ENCODE measurements at places on chromosomes 3 and 15.
A peak's percentile ranks its signal among the peaks of the same experiment; 100 is the strongest.

GRCh38 chr3:136343446-136343845, 93.3 kb downstream of the PCCB start:
- DNase-seq, result no peak

DNA sequence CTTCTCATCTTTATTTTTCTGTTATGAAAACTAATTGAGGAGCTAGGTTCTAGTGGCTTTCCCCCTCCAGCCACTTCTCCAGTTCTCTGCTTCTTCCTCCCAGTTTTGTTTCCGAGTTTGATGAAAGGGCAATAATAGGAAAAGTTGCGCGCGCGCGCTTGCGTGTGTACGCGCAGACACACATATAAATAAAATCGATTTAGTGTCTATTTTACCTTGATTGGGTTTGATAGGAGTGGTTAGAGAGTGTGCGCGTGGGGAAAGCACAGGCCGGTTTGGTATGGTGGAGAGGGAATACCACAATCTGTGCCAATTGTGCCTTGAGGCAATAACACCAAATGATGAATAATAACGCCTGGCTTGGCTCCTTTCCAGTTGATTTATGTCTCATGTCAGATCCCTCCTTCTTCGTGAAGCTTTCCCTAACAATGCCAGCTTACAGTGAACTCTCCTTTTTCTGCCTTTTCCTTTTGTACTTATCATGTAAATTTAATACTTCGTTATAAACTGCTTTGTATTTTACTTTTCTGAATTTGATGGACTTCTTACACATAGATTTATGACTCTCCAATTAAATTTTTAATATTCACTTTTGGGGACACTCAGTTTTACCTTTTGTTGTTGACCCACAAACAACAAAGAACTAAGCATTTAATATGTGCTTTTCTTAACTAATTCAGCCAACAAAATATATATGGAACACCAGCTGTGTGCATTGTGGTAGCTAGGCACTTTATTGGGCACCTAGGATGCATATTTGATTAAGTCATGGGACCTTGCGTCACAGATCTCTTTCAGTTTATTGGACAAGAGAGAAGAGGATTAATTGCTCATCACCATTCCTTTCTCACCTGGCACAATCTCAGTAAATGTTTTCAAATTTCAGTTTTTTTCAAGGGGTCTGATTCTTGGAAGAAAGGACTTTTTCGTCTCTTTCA, 1.7 kb downstream of the TIPARP start:
- DNase-seq, result peak; percentile 62

DNA sequence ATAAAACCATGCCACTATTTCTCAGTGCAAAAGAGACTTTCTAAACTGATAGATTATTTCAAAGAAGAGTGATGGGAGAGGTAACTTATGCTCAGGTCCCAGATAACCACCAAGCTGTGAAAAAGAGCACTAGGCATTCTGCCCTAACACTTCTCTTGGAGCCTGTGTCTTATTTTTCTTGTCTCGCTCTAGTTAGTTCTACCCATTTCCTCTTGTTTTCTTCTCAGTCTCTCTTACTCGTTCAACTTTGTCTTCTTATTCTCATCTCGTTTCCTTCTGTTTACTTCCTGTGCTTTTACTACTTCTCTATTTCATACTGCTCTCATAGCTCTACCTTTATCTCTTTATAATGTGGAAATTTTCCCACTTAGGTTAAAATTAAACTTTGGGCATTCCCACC, 91.8 kb upstream of the CGNL1 start:
- DNase-seq, result no peak

DNA sequence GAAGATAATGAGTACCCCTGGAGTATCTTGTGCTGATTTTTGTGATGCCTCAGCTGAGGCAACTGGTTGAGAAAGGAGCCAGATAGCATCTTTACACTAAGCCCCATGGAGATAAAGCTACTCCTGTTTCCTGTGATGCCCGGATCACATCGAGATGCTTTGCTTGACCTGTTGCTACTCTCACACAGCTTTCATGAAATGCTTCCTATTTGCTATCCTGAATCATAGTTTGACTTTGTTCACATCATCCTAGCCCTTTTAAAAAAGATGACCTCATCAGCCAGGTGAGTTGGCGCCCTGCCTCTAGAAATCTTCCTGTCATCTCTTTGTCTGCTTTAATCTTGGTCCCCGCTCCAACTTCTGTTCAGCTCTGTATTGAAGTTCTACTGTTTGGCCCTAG, 409.6 kb upstream of the TBL1XR1 start:
- no peak for DNase-seq

All from NCI-H524 (cell line).